Left cardiac atrium (tissue), 4 donors: ENCODE measurements at places on chromosomes 3 and 15. TPM values are rescaled to one million over a fixed set of nuclear protein-coding genes. Genes with fewer than 3 reads are reported as not detected.

Gene FBXW12
- total RNA-seq: not detected

Gene RBMS3
- total RNA-seq: 53.2 TPM

Gene PML
- 23.4 TPM for total RNA-seq

Gene TGM5
- not detected for total RNA-seq

Gene GPR149
- not detected for total RNA-seq

Gene MORC1
- total RNA-seq: not detected

Gene TYRO3
- total RNA-seq: 9.1 TPM

Gene FNDC3B
- total RNA-seq: 82.4 TPM

Gene GP9
- total RNA-seq: not detected

Gene CCDC50
- total RNA-seq: 69.0 TPM

Gene RAF1
- total RNA-seq: 116 TPM

Gene KAT2B
- 59.8 TPM for total RNA-seq

Gene DUOXA2
- total RNA-seq: not detected

Gene GOLGA8K
- total RNA-seq: 0.77 TPM

Gene SLC15A2
- 1.2 TPM for total RNA-seq

Gene CLDN16
- total RNA-seq: 0.15 TPM

Gene UBA7
- 23.9 TPM for total RNA-seq

Gene RHOV
- not detected for total RNA-seq

Gene MYH15
- 0.65 TPM for total RNA-seq

Gene FEZF2
- not detected for total RNA-seq

Gene CIB2
- total RNA-seq: 50.3 TPM

Gene SLC9C1
- 0.26 TPM for total RNA-seq

Gene IGDCC3
- total RNA-seq: 0.09 TPM

Gene TMEM40
- total RNA-seq: 6.5 TPM

Gene PEX5L
- 1.4 TPM for total RNA-seq

Gene CLDN18
- total RNA-seq: 47.9 TPM

Gene SPSB4
- total RNA-seq: 3.0 TPM

Gene UACA
- total RNA-seq: 37.6 TPM

Gene EFHB
- total RNA-seq: 0.76 TPM

Gene THPO
- 0.50 TPM for total RNA-seq

Gene DNAH12
- total RNA-seq: not detected

Gene GRK7
- not detected for total RNA-seq

Gene ITIH1
- total RNA-seq: not detected

Gene LIPH
- 0.13 TPM for total RNA-seq

Gene CRYGS
- total RNA-seq: 2.0 TPM

Gene PPP1R14D
- not detected for total RNA-seq

Gene SIAH2
- 16.4 TPM for total RNA-seq

Gene UROC1
- not detected for total RNA-seq

Gene OSBPL10
- 5.7 TPM for total RNA-seq

Gene IL5RA
- 0.81 TPM for total RNA-seq

Gene C3orf20
- total RNA-seq: 0.10 TPM
